ENCODE measurements at places on chromosomes 16 and 17.

DNA sequence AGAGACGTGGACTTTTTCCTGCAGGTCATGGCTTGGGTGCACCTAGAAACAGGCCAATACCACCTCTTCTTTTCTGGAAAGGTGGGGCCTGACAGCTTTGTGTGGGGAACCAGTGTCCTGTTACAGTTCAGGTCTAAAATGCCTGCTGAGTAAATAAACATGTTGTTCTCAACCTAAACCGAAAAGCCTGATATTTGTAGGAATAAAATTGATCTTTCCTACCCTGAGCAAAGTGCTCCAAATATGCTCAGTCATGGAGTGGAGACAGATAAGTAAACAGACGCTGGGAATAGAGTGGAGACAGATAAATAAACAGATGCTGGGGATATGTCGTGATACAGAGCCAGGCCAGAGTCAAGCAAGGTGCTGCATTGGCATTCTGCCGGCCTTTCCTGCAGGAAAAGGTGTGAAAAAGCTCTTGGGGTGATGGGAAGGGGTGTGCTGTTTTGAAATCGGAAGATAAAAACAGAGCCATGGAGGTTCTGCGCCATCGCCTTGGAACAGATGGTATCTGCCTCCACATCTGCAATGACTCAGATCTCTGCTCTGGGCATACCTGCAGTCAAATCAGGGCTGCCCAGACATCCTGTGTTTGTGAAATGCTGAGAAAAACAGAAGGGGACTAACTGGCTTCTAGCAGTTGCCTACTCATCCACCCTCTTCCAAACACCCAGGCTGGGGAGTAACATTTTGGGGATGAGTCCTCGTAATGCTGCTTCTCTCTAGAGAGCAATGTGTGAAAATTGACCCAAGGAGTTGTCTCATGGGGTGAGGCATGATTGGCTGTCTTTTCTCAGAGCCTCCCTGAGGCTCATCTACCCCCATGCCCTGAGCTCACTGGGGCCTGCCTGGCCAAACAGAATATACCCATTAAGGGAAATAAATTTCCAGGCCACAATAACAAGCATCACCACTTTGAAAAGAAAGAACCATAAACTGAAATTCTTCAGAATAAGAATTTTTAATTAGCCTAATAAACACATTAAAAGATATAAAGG lies 16.8 kb upstream of the TRPV2 start:
- no peak for DNase-seq

GRCh38 chr17:66185862-66186261 lies 6.1 kb downstream of the CEP112 start:
- no peak for DNase-seq

DNA sequence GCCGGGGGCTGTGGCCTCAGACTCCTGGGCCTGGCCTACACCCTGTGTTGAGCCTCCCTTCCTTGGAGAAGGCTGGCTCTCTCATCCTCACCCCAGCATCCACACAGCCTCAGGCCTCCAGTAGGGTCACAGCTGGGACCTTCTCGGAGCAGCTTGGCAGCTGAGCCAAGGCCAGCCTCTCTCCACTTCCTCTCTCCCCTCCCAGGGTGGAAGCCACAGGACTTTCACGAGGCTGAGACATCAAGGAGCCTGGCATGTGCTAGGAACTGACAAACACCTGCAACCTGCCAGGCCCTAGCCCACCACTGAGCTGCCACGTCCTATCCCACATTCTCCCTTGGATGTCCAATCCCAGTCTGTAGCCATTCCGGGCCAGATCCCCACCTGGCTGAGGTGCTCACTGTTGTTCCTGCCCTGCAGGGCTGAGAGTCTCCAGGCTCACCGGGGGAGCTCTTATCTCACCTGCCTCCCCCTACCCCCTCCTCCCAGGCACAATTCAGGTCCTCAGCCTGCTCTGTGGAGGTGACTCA lies 3.1 kb downstream of the MMP15 start:
- DNase-seq = no peak

DNA sequence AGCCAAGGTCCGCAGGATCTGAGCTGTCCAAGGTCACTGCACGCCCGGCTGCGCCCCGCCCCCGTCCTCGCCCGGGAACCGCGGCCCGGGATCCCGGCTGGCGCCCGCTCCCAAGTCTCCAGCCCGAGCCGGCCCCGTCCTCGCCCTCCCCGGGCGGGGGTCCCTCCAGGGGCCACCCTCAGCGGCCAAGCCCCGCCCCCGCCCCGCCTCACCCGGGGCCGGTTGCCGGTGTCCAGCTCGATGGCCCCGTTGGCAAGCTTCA lies 216 bp downstream of the VPS9D1 start:
- DNase-seq = no peak

- DNase-seq = no peak
Measured at GRCh38 chr17:77640916-77641605, 317.4 kb upstream of the TNRC6C start.
